Transverse colon (tissue), 4 donors: ENCODE measurements at places on chromosomes 3 and 15.

DNA sequence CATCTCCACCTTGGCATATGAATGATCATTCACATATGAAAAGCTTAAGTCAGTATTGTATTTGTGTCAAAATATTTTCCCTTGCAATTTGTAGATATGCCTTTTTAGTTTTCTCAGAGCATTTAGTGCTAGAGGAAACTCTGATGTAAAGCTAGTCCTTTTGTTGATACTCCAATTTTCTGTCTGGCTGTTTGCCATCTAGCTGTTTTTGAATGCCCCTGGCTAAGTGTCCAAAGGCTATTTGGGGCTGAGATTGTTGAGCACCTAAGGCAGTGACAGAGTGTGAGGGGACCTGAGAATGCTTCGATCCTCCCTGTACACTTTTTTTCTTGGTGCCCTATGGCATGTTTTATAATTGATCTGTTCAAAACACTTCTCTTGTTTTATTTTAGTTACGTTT, 3.1 kb downstream of the SLC51B start:
- DNase-seq: no peak

- DNase-seq: no peak
These were observed 74.3 kb downstream of the DCUN1D1 start for GRCh38 chr3:182906036-182906435.

- DNase-seq: no peak
These were observed 192.4 kb upstream of the DPH6 start for GRCh38 chr15:35738370-35738769.

- DNase-seq: no peak
These were observed 327.7 kb upstream of the IL12A start for GRCh38 chr3:159660901-159661300.

DNA sequence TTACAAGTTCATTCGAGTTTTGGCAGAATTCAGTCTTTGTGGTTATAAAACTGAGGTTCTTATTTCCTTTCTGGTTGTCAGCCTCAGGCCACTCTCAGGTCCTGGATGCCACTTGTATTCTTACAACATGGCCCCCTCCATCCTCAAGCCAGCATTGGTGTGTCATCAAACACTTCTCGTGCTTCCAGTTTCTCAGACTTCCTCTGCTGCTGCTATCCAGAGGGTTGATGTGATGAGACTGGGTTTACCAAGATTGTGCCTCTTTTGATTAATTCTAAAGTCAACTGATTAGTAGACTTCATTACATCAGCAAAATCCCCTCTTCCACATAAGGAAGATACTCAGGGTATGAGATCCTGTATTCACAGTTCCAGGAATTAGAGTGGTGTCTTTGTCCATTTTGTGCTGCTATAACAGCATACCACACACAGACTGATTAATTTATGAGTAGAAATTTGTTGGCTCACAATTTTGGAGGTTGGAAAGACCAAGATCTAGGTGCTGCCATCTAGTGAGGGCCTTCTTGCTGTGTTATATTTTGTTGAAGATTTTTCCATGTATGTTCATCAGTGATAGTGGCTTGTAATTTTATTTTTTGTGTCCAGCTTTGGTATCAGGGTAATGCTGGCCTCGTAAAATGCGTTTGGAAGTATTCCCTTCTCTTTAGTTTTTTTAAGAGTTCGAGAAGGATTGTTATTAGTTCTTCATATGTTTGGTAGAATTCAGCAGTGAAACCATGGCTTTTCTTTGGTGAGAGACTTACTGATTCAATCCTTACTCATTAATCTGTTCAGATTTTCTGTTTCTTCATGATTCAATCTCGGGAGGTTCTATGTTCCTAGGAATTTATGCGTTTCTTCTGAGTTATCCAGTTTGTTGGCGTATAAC, 11.1 kb downstream of the LRCH3 start:
- DNase-seq: no peak

DNA sequence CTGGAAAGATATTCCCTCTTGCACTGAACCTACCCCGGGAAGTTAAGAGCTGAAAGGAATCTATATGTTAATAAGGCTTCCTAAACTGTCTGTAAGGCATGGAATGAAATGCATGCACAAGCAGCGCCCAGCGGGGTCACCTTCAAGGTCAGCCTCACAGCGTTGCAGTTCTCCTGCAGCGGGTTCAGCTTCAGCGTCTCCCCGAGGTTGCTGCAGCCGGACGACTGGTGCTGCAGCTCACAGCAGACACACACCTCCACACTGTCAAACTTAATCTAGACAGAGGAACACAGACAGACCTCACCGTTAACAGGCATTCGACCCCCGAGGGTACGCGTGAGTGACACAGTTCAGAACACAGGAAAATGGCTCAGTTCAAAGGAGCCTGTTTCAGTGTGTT, 73.3 kb downstream of the NSMCE3 start:
- no peak for DNase-seq

DNA sequence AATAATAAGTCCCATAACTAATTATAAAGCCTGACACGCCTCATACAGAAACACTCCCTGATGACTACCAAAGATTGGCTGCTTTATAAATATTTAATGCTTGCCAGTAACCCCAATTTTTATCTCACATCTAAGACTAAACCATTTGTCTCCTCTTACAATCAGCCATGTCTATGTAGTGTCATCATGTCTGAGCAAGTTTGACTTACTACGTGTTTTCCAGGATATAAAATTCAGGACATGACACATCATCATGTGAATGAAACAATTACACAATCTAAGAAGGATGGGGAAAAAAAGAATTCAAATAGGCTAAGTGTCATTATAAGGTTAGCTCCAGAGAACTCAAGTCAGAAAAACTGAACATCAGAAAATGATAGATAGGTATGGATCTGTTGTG, 208.7 kb downstream of the MECOM start:
- DNase-seq: no peak

GRCh38 chr15:45093622-45094357, 20.2 kb downstream of the DUOX2 start:
- DNase-seq: no peak

DNA sequence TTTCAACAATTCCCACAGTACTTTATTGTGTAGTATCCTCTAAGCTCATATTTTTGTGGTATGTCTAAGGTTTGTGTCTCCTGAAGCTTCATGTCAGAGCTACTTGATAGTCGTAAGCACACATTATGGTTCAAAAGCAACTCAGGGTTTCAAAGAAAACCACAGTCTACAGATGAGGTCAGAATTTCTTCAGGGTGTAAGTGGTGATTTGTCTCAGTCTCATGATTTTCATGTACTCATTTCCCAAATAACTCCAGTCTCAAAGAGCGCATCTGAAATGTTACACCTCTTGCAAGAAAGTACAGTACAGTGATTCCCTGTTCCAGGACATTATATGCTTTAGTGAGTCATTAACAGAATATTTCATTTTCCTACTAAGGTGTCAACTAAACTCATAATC, 47.5 kb upstream of the SSR3 start:
- no peak for DNase-seq
